Stimulated activated CD4-positive, alpha-beta T cell treated with anti-CD3 and anti-CD28 coated beads, Interleukin-15, amount 100 ng/mL, for 1 hour (primary cell): ENCODE measurements at places on chromosomes 7 and 10.

DNA sequence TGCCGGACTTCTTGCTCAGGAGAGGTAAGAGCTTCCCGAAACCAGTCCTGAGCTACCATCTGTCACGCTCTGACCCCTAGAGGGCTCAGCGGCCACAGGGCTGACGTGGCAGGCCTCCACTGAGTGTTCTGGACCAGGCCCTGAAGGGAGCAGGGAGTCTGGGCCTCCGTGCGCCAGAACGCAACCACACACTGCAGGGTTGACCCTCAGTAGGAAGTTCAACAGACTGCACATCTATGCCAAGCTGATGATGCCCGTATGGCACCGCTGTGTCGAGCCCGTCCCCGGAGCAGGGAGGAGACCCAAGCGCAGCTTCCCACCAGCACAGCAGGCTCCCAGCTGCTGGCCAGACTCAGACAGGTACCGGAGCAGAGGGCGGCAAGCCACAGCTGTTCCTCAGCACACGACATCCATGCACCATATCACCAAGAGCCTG lies 39.2 kb downstream of the CAMK2B start:
- DNase-seq, result no peak

- DNase-seq, result no peak
These were observed 96.0 kb upstream of the JCAD start for GRCh38 chr10:30155401-30155800.

- no peak for DNase-seq
These were observed 35.4 kb upstream of the FAM133B start for GRCh38 chr7:92625617-92626016.

- no peak for DNase-seq
These were observed 177.7 kb upstream of the ADO start for GRCh38 chr10:62626817-62627216.

- DNase-seq, result no peak
These were observed 606.5 kb upstream of the MGMT start for GRCh38 chr10:128860574-128860973.

DNA sequence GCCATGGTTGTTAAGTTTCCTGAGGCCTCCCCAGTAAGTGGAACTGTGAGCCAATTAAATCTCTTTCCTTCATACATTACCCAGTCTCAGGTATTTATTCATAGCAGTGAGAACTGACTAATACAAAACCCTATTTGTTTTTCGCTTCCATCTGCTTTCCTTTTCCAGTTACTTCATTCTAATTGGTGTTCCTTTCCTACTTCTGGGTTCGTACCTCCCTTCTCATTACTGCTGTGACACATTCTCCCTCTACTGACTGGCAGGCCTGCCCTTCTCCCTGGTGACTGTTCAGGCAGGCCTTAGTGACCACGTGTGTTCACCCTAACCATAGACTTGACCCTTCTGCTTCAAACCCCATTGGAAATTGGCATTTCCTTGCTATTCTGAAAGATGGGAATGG lies 37.7 kb downstream of the MTURN start:
- no peak for DNase-seq

DNA sequence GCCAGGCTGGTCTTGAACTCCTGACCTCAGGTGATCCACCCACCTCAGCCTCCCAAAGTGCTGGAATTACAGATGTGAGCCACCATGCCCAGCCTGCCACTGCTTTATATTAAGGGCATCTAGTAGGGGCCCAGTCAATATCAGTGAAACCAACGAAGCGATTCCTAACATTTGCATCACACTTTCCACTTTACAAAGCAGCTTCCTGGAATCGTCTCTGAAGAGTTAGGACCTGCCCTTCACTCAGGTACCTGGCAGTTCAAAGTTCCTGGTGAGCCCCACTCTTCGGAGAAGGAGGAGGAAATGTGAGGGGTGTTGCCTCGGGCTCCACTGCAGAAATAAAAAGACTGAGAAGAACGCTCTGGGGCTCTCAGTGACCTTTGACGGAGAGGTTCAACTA lies 31.1 kb upstream of the EZH2 start:
- DNase-seq, result no peak

DNA sequence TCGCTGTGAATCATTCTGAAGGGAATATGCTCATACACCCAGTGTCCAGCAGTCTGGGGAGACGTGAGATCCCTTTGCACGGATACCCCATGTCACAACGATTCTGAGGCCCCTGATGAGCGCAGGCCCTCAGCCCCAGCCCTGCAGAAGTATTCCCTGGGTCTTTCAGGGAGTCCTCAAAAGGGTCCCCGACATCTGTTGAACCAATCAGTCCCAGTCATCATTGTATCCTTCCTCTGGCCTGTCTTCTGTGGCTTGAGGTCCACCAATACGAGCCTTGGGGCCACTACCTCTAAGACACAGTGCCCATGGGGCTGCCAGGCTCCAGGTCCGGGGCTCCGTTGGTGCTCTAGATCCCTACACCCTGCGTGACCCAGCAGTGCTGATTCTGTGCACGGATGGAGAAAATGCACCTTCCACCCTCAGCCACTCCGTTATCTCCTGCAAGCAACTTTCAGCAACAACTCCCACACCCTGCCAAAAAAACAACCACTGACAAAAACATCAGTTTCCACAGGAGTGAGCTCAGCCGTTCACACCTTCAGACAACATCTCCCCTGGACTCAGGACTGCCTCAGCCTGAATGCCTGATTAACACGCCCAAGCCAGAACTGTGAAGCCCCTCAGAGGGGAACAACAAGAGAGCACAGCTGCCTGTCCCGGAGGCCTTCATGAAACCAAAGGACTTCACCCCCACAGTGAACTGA lies 46.9 kb upstream of the KDM7A start:
- DNase-seq, result no peak

DNA sequence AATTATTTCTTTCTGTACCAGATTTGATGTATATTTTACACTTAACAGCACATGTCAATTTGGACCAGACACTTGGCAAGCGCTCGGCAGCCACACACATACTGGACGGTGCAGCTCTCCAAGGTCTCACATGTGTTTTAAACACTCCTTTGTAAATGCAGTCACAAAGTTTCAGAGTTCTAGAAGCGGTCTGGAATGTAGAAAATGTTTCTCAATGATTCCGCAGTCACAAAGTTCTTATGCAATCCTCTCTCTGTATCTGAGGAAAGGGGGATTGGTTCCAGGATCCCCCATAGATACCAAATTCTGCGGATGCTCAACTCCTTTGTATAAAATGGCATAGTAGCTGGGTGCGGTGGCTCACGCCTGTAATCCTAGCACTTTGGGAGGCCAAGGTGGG lies 253.0 kb upstream of the GRB10 start:
- DNase-seq, result no peak

- no peak for DNase-seq
These were observed 2.4 kb upstream of the INPP5A start for GRCh38 chr10:132535065-132535651.

DNA sequence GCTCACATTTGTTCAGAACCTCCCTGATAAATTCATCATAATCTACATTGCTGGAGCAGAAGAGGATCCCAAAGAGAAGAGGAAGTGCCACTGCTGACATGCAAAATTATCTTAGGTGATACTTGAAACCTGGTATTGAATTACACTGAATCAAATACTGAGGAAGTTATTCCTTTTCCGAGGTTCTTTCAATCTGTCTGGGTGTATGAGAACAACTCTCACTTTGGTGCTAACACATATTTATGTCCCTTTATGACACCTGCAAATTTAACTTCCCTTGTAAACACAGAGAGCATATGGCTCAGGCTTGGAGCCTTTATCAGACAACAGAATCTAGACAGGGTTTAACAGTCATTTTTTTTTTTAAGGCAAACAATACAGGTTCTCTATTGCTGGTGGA lies 131.4 kb downstream of the SRPK2 start:
- no peak for DNase-seq

- DNase-seq, result no peak
These were observed 10.5 kb downstream of the DDX56 start for GRCh38 chr7:44563171-44563679.

DNA sequence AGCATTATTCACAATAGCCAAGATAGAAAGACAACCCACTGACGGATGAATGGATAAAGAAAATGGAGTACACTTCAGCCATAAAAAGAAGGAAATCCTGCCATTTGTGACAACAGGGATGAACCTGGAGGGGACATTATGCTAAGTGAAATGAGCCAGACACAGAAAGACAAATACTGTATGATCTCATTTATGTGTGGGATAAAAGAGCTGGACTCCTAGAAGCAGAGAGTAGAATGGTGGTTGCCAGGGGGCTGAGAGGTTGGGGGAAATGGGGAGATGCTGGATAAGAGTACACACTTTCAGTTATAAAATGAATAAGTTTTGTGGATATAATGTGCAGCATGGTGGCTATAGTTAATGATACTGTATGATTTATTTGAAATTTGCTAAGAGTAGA lies 124.4 kb downstream of the SEC23IP start:
- no peak for DNase-seq

DNA sequence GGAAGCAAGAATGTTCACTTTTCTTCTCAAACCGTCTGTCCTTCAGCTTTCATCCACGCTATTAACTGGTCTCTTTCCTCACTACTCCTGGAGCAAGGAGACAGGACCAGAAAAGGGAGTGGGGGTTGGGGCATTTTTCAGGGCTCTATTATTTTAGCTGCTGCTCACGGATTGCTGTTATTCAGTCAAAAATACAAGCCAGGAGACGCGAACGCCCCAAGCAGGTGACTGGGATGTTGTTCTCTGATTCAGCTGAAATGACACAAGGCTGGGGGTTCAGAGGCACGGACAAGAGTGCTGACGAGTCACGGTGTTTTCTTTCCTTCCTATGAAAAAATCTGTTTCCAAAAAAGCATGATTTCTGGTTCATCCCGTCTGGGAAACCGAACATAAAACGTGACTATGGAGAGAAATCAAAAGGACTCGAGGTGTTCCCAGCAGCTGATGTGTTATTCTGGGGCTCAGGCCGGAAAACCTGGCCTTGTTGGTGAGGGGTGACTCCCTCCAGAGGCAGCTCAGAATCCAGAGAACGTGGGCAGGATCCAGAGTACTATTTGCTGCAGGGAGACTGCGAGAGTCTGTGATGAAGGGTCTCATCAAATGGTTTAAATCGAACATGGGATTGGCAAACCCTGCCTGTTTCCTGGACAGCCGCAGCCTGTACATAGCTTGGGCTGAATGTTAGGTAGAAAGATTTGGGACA lies 3.5 kb upstream of the INHBA start:
- no peak for DNase-seq

DNA sequence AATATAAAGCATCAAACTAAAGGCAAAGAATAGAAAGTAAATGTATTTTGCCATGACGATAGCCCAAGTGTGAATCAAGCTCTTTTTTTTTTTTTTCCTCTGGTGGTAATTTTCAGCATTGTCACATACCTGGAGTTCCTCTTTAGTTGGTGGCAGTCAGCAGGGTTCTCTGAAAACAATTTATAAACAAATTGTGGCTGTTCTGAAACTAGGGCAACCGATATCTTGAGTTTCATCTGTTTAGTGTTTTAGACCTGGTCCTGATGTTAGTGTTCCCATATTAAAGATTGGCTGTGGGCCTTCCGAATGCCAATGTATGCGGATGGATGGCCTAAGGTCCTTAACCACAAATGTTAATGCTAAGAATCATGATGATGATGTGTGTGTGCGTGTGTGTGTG lies 713.1 kb downstream of the GATA3 start:
- DNase-seq, result no peak

DNA sequence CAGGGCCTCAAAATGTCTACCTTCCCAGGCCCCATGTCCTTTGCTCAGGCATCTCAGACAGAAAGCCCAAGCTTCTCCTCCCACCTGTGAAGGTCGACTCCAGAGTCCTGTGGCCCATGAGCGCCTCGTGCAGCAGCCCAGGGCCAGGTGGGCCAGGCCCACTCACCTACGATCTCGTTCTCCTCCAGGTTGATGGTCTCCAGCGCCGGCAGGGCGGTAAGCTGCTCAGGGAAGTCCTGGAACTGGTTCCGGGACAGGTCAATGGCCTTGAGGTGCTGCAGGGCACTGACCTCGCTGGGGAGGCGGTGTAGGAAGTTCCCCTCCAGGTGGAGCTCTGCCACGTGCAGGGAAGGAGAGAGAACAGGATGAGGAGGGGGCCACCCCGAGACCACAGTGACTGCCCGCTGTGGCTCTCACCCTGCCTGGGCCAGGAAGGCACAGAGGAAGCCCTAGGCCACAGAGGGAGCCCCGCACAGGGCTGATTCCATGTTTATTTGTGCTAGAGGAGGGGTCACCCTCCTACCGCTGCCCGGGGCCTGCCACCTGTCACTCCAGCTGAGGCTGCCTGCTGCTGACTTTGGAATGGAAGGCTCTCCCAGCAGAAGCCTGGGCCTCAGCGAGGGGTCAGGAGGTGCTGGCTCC lies 40.0 kb upstream of the NPFFR1 start:
- DNase-seq, result no peak

DNA sequence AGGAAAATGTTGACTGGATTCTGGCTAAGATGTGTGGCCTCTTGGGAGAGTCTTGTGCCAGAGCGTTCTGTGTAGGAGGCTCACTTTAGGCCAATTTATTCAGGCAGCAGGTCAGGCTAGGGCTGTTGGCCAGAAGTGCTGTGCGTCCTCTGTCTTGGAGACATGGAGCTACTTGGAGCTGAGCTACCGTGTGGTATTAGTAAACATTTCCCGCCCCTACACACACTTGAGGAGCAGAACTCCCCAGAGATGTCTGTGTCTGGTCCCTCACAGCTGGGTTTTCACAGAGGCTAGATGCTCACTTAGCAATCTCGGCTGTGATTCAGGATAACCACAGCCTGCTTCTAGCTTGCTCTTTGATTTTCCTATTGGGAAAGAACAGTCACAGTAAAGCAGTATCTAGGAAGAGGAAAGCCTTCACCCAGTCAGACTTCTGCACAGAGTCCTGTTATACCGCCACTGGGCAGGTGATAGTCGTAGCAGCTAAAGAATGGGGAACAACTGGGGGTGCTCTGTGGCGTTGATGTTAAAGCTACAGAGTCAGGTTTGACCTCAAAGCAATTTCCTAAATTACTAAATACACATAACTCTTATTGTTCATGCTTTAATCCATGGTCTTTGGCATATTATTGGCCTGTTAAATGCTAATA lies 86.7 kb downstream of the MDFIC start:
- DNase-seq, result no peak

- DNase-seq, result no peak
These were observed at the start of gene ADCYAP1R1 for GRCh38 chr7:31051598-31052486. Gene ADCYAP1R1 (plus strand): TSS chr7:31052308. CDS start chr7:31063265, 10,957 bp downstream.

- no peak for DNase-seq
These were observed 79.6 kb downstream of the SVIL start for GRCh38 chr10:29555091-29555745.

GRCh38 chr10:98378722-98379121 lies 36.3 kb downstream of the PYROXD2 start:
- DNase-seq, result no peak

- no peak for DNase-seq
These were observed 3.4 kb downstream of the TCF7L2 start for GRCh38 chr10:112953174-112954159.

DNA sequence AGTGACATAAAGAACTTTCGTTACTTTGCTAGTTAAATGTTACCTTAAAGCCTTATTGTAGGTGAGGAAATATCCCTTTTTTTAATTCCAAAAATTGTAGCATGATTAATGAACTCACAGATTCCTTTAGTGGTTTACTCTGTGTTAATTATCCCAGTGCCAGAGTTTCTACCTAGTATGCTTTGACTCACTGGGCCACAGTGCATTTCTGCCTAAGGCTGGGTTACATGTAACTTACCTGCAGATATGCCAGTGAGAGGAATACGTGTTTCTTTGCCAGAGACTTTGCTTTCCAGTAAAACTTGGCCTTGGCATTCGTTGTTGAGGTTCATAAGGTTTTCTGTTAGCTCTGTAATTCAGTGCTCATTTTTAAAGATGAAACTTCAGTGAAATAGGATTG lies 380.8 kb upstream of the LRGUK start:
- DNase-seq, result no peak

GRCh38 chr10:110684800-110685446 lies 40.8 kb downstream of the RBM20 start:
- no peak for DNase-seq

GRCh38 chr10:22308390-22308789 lies 7.8 kb upstream of the COMMD3 start:
- no peak for DNase-seq
